Dermis blood vessel endothelial cell (primary cell): ENCODE measurements at places on chromosomes 6 and 20. TPM values are rescaled to one million over a fixed set of nuclear protein-coding genes. Genes with fewer than 3 reads are reported as not detected.

GLP1R gene
- total RNA-seq: not detected in 2 replicates

TEAD3 gene
- 0.33 and 0.68 TPM in 2 replicates for total RNA-seq

GRCh38 chr20:13786143-13786828 lies 1.5 kb downstream of the NDUFAF5 start:
- no peak for DNase-seq

GRCh38 chr6:40953486-40953885 lies 85.5 kb downstream of the UNC5CL start:
- DNase-seq: no peak

- no peak for DNase-seq
Measured at GRCh38 chr6:88547768-88548167, 381.6 kb upstream of the CNR1 start.

DNA sequence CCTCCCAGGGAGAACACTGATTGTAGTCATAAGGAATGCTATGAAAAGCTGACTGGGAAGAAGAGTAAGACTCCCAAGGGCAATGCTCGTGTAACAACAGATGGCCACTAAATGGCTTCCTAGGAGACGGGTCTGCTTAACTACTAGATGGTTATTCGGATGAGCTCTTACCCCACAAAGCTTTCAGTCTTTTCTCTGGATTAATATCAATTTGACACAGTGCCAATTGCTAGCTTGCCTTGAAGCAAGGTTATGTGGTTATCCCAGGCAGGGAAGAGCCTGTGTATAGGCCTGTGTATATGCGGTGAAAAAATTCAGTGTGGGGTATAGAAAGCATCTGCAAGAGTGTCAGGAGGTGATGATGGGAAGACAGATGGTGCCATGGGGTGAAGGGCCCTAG lies 86.4 kb upstream of the NOX3 start:
- DNase-seq: no peak
